ENCODE measurements at places on chromosomes 5 and 9.

GRCh38 chr5:167709625-167710024 lies 581.8 kb upstream of the WWC1 start:
- DNase-seq: no peak

GRCh38 chr9:136567651-136568287 lies 21.9 kb upstream of the NOTCH1 start:
- DNase-seq: peak; percentile 79

DNA sequence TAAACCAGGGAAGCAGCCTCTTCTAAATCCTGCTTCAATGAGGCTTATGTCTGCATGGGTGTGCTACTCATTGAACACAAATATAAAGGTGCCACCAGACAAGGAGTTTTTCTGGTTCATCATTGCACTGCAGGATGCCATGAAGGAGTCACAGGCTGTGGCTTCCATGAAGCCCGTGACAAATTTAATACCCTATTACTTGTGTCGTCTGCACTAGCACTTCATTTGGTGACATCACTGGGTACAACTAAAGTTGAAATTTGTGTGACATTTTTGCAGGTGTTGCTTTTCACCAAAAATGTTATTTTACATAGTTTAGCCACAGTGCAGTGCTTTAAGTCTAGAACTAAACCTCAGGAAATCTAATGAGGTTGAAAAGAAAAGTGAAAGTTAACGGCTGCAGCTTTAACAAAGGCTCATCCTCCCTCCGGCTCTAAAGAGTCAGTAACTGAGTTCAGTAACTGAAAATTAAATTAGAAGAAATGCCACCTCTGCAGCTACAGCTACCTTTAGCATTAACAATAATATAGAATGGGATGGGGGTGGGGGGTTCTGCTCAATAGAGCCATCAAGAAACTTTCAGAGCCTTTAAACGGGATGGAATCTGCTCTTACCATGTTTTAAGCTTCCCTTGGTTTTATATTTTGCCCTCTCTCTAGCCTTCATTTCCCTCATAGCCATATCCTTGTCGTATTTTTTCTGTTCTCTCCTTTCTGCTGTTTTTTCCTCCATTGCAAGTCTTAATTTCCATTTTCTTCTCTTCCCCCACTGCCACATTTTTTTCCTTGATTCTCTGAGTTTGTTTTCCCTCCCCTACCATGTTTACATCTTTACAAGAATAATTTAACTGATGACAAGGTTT lies 233.8 kb upstream of the TMEM161B start:
- DNase-seq: no peak

DNA sequence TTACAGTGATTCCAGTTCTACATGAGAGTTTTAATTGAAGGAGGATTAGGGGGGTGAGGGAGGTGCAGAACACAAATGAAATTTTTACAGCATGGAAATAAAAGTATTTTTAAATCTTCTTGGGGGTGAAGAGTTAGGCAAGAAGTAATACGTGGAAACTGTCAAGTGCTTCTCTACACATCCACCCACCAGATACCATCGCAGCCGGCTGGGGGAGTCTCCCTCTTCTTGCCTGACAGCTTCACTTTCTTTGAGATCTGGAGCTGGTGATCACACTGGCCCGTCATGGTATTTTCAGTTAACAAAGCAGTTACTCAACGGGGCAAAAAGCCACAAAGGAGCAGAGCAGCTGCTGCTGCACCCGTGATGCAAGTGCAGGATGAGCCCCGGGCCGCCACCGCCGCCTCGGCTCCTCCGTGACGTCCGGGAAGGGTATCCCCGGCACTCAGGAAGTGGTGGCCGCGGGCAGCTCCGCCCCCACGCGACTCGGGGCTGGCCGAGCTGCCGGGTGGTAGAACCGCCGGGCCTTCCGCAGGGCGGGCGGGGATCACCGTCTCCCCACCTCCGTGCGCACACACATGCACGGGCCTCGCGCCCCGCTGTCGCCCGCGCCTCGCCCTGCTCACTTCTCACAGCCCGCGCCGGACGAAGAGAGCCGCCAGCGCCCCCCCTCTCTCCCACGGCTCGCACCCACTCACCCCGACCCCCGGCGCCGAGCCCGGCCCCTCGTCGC lies 2.4 kb upstream of the NR4A3 start:
- no peak for DNase-seq

DNA sequence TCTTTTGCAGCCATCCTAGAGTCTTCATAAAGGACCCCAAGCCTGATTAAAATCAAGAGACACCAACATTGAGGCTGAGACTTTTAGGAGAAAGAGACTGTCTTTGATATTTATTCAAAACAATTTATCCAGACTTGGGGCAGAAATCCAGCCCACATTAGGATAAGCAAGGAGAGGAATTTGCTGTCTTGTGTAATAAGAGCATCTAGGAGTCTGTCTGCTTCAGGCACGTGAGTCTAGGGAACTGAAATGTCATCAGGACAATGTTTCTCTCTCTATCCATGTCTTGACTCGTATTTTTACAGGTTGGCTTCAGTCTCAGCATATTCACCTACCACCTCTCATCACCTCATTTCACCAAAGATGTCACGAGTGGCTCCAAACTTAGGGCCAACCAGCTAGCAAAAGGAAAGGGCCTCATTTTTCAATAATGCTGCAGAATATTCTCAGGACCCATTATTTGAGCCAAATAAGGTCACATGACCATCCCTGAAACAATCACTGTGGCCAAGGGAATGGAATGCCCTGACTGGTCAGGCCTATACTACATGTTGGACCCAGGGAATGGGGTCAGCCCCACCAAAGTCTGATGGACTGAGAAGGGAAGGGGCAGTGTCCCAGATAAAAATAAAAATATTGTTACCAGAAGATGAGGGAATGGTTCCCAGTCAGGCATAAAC lies 70.3 kb upstream of the SAP30L start:
- no peak for DNase-seq

- no peak for DNase-seq
Observed at GRCh38 chr9:127463911-127464310, 12.6 kb downstream of the LRSAM1 start.

- DNase-seq: no peak
Observed at GRCh38 chr5:158840193-158840592, 259.5 kb downstream of the EBF1 start.

- no peak for DNase-seq
Observed at GRCh38 chr9:95005278-95006143, 279.0 kb downstream of the AOPEP start.

GRCh38 chr5:156621719-156622118 lies 228.4 kb upstream of the PPP1R2B start:
- no peak for DNase-seq

DNA sequence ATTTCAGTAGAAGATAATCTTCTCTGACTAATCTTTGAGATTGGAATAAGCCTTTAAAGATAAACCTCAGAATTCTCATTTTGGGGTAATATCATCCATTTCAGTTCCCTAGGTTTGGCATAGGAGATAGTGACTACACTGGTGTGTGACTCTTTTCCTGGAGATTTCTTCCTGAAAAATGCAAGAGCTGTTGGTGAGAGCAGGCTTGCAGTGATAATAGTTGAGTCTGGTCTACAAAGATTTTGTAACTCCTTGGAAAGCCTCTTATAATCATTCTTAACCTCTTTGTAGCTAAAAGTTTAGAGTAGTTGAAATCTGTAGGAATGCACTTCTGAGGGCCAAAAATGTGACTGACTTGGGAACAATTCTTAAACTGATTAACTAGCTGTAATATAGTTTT lies 23.4 kb downstream of the RANBP17 start:
- DNase-seq: no peak

GRCh38 chr9:134502809-134503211 lies 138.8 kb upstream of the COL5A1 start:
- peak; percentile 85 for DNase-seq

- DNase-seq: no peak
Observed at GRCh38 chr9:112654282-112654681, 63.6 kb downstream of the INIP start.

DNA sequence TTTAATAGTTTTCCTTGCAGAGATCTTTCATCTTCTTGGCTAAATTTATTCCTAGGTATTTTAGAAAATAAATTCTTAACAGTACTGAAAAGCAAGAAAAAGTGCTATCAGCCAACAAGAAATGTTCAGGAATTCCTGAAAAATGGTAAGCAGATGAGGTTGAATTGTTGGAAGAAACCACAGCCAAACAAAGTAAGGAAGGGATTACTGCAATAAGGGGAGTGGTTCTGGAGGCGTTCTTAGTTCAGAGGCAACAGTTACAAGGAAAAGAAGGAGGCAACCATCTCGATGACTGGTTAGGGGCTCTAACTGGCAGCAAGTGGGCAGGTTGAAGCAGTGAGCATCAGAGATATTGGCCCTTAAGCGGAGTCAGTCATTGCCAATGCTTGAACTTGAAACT lies 12.8 kb upstream of the OR13J1 start:
- DNase-seq: no peak

DNA sequence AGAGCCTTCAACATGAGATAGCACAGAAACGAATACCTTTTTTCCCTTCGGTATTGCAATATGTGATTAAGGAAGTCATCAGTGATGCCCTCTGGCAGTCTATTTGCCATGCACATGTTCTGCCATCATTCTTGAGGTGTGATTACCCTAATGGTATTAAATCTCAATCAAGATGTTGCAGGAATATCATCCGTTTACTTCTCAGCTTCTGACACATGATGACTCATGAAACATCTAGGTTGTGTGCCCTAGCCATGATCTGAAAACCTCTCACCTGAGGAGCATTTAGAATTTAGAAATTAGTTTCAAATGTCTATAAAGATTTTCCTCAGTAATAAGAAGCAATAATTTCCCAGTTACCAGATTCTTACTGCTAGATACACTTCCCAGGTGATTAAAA lies 209.1 kb downstream of the ADGRV1 start:
- DNase-seq: no peak

DNA sequence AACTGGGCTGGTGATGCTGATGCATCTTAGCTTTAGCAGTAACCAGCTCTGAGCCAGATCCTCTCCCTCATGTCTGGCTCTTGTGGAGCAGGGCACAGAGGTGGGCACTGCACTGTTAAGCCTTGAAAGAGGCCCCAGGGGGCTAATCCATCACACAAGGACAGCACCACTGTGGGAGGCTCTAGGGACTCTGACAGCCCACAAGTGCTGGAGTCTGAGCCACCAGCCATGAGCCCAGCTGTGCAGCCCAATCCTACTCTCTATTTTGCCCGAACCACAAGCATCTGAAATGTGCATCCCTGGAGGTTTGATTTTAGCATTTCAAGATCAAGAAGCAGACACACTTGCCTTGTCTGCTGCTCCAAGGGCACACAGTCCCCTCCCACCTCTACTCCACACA lies 407.1 kb upstream of the TRPC7 start:
- no peak for DNase-seq

- DNase-seq: no peak
Observed at GRCh38 chr9:28320616-28321015, 747.3 kb upstream of the C9orf72 start.

- no peak for DNase-seq
Observed at GRCh38 chr9:99986642-99987041, 80.2 kb downstream of the STX17 start.

GRCh38 chr5:154972476-154973080 lies 31.7 kb downstream of the MRPL22 start:
- DNase-seq: peak; percentile 24

GRCh38 chr5:179427032-179427675 lies 81.9 kb upstream of the ADAMTS2 start:
- DNase-seq: no peak

GRCh38 chr9:88994469-88995199 lies 3.4 kb downstream of the S1PR3 start:
- no peak for DNase-seq

DNA sequence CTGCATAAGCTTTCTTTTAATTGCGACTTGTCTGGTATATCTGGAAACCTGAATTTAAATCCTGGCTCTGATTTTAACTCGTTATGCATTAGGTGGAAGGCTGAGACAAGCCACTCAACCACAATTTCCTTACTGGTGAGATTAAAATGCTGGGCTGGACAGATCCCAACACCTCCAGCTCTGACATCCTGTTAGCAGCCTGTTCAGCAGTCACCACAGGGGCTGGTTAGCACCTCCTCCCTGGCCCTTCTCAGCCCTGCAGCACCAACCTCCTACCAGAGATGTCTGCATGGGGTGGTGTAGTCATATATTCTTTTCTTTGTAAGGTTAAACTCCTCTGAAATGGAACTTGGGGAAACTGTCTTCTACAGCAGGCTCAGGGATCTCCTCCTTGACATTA lies 156.5 kb upstream of the NFIL3 start:
- DNase-seq: no peak

GRCh38 chr9:127112735-127113161 lies 9.7 kb downstream of the ANGPTL2 start:
- DNase-seq: no peak

DNA sequence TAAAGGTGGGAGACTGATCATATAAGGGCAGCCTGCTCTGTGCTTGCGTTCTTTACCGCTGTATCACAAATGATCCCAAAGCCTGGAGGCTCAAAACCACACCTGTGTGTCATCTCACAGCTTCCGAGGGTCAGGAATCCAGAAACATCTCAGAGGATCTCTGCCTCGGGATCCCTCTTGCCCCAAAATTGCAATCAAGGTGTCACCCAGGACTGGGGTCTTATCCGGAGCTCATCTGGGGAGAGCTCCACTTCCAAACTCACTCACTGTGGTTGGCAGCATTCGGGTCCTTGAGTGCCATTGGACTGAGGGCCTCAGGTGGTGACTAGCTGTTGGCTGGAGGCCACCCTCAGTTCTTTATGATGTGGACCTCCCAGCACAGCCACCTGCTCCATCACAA lies 26.7 kb upstream of the FCN2 start:
- no peak for DNase-seq

- no peak for DNase-seq
Observed at GRCh38 chr9:21811914-21812313, 9.5 kb downstream of the MTAP start.

- DNase-seq: no peak
Observed at GRCh38 chr5:75057561-75057960, 5.2 kb upstream of the GCNT4 start.

- no peak for DNase-seq
Observed at GRCh38 chr5:176186107-176186506, 52.1 kb upstream of the SIMC1 start.

DNA sequence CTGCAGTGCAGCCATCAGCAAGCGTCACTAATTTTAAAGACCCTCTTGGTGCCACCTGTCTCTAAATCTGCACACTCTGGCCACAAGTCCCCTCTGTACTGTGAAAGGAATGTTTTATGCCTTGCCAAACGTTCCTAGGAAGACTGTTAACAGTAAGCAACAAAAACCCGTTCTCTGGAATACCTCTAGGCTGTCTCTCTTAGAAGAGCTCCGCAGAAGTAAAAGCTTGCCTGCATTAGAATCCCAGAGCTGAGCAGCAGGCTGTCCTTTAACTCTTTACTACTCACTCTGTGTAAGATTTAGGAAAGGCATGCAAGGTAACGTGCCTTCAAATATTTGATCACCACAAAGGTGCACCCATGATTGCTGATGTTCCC lies 53.9 kb upstream of the C9orf72 start:
- no peak for DNase-seq

- DNase-seq: no peak
Observed at GRCh38 chr5:31317665-31318064, 124.2 kb downstream of the CDH6 start.

- DNase-seq: peak; percentile 0
Observed at GRCh38 chr9:118170032-118170955, 466.1 kb downstream of the TLR4 start.

GRCh38 chr5:14178671-14179211 lies 35.6 kb downstream of the TRIO start:
- DNase-seq: no peak
